ENCODE measurements at places on chromosomes 7 and 10.
A peak's percentile ranks its signal among the peaks of the same experiment; 100 is the strongest.

DNA sequence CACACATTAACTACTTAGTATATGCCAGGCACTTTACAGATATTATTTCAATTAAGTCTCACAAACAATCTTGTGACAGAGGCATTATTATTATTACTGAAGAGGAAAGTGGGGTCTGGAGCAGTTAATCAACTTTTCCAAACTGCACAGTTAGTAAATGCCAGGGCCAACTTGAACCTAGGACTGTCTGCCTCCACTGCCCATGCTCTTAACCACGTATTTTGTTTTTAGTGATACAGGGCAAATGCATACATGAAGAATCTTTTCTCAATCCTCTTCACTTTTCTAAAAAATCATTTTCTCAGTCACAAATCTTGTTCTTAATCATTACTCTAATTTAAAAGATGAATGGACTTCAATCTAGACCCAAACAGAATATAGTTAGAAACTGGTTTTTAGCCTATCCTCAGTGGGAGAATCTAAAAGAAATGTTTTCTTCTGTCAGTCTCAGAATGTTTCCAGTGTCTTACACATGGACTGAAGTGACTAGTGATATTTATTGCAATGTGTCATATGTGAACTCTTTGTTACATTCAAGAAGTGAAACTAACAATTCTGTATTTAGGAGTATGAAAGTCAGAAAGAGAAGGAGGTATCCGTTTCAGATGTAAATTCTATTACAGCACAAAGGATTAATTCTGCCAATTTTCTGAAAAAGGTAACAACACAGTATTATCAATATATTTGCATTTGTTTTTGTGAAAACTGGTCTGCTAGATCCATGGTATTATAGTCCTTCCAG, 55.5 kb upstream of the CCNJ start:
- no peak for DNase-seq

DNA sequence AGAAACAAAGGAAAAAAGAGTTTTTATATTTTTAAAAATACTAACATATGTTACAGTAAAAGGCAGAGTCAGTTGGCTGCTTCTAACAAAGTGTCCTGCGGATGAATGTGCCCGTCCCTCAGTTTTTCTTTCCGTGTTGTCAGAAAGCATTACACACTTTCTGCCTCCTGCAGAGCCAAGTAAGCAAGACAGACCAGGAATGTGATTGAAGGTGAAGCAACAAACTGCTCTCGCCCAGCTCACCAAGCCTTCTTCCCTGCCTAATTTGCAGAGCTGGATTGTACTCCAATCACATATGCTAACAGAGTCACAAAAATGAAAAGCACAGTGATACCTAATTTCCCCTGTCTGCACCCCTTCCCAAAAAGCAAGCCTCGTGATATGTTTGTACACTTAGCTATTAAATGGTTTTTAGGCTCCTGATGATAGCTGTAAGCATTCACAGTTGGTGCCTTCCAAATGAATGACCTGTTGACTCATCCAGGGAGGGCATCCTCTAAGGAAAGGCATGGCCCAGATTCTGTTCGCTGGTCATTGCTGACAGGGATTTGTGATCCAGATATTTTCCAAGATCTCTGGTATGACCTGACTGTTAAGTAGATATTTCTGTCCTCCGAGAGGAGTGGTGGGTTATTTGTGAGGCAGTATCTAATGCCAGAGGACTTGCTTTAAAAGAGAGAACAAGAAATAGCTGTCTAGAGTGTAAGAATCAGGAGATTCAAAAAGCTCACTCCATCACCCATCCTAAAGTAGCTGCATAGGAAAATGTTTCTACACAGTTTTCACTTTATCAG, 187.3 kb upstream of the PLXDC2 start:
- DNase-seq, result no peak

DNA sequence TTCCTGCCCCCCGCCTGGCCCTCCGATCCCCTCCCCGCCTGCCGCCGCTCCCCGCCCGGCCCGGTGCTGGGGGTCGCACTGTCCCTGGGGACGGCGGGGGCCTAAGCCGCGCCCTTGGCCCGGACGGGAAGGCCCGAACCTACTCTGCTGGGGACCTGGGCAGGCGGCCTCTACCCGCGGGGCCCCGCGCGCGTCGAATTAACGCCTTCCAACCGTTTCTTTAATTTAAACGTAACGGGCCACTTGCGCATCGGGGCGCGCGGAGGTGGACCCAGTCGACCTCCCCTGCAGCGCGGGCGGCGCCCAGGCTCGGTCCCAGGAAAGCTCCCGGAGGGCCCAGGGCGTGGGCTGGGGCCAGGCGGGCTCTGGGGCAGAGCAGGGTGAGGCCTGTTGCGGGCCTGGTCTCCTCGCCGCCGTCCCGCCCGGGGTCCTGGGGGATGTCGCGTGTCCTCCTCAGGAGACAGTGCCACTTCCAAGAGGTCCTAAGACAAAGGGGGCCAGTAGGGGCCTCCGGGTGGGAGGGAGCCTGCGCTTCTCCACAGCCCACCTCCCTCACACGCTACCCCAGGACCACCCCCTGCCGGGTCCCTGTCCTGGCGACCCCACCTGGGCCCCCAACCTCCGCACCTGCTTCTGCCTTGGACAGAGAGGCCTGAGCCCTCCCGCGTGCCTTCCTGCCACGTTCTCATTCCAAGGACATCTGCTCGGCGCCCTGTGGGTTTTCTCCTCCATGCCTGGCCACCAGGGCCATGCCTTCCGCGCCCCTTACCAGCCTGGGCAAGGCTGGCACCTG, 658 bp upstream of the PTPRN2 start:
- DNase-seq, result no peak

GRCh38 chr7:73451780-73452398, 18.3 kb downstream of the FZD9 start:
- DNase-seq, result no peak

DNA sequence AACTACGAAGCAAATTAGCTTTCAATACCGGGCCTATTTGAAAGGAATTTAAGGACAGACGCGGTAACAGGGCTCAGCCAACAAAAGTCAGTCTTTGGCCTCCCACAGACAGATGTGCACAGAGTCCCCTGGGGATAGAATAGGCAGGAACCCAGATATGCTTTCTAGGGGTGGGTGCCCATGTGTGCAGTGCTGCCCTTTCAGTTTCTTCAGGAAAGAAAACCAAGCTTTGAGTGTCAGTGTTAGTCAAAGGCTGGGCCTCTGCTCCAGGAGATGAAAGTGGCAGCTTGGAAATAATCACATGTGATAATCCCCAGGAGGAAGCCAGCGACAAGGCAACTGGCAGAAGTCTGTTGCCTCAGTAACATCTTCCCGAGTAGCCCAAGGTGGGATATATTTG, 43.8 kb upstream of the CSTF2T start:
- no peak for DNase-seq

- DNase-seq, result peak; percentile 76
Observed at GRCh38 chr7:76201732-76202665, at the start of gene SRRM3. SRRM3 (plus strand) TSS chr7:76201896; CDS start chr7:76235067, 33,171 bp downstream.

DNA sequence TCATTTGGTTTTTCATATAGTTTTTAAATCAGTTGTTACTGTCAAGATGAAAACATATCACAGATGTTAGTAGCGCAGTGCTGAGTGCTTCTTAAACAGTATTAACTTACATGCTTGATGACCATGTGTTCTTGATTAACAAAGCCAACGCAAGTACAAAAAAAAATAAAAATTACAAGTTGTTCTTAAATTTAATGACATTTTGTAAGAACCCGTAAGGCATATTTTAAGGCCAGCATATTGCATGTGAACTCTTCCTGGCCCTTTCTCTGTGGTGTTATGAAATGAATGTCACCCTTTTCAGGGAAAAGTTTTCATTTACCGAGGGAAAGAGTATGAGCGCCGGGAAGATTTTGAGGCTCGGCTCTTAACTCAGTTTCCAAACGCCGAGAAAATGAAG, 140.4 kb upstream of the NPS start:
- no peak for DNase-seq

- DNase-seq, result no peak
Observed at GRCh38 chr7:142709921-142710320, 39.4 kb upstream of the PRSS1 start.

DNA sequence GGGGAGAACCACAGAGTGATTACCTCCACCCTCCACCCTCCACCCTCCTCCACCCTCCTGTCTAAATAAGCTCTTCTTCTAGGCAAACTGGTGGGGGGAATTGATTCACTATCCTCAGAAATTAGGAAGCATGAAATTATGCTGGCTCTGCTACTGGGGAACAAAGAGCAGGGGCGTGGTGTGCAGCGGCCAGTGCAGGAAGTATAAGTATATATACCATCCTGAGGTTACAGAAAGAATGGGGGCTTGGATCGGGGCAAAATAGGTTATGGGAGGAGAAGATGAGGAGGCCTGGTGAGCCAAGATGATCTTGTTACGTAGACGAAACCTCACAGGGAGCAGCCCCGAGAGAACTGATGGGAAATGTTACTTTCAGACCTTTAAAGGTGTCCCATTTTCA, 49.1 kb downstream of the SYPL1 start:
- no peak for DNase-seq

GRCh38 chr7:154842591-154842990, 160.3 kb downstream of the PAXIP1 start:
- no peak for DNase-seq

DNA sequence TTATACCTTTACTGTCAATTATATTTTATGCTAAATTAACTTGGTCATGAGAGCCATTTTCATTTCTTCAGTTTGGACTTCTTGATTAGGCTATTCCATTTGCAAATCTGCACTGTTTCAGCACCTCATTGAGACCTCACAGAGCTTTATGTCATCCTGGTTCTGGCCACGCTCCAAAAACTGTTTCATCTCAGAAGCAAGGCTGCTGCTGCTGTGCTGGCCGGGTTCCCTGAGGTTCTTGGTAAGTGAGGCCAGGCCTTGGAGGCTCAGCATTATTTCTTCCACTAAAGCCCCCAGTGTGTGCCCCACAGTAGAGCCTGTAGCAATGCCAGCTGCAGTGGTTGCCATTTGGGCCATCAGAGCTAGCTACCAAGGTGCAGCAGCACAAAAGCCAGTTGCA, 7.8 kb upstream of the ZNF485 start:
- no peak for DNase-seq

GRCh38 chr10:95445837-95446486, 115.2 kb downstream of the SORBS1 start:
- no peak for DNase-seq

GRCh38 chr10:77072836-77073662, 564.6 kb downstream of the KCNMA1 start:
- no peak for DNase-seq

GRCh38 chr10:11243425-11244222, 226.0 kb downstream of the CELF2 start:
- no peak for DNase-seq

- no peak for DNase-seq
Observed at GRCh38 chr7:26948617-26949118, 84.3 kb upstream of the SKAP2 start.

GRCh38 chr10:80493522-80494051, 39.5 kb downstream of the TSPAN14 start:
- no peak for DNase-seq

DNA sequence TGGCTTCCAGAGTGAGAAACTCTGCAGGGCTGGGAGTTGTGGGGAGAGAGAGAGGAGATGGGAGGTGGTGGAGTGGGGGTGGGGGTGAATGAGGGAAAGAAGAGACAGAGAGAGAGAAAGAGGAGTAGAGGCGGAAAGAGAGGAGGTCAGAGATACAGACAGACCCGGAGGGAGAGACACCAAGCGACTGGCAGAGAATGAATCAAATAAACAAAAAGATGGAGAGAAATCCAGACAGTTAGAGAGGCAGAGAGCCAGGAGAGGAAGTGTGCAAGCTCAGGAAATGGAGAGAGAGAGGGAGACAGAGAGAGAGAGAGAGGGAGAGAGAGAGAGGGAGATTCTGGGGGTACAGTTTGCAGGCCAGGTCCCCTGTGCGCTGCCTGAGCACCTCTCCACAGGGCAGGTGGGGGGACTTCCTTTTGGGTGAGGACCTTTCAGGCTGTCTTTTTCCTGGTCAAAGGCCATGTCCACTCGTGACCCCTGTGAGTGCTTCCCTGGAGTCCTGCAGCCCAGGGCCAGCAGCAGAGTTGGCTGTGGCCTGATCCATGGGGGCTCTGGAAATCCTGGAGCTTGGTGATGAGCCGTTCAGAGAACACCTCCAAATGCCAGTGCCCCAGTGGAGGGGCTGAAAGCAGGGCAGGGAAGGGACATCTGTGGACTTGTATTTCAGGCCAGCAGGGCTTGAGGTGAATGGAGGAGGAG, 25.0 kb upstream of the PCBD1 start:
- DNase-seq, result no peak

DNA sequence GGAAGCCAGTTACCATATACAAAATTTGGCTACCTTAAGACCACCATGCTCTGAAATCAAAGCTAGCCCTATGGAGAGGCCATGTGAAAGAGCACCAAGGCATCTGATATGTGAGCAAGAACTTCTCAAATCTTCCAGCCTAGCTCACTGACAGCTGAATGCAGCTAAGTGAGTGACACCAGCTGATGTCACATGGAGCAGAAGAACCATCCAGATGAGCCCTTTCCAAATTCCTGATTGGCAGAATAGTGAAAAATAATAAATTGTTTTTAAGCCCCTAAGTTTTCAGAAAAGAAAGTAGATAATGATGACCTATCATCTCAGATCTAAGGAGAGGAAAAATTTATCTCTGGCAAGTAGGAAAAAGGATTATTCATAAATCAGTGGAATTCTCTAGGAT, 85.6 kb downstream of the CRTAC1 start:
- no peak for DNase-seq

DNA sequence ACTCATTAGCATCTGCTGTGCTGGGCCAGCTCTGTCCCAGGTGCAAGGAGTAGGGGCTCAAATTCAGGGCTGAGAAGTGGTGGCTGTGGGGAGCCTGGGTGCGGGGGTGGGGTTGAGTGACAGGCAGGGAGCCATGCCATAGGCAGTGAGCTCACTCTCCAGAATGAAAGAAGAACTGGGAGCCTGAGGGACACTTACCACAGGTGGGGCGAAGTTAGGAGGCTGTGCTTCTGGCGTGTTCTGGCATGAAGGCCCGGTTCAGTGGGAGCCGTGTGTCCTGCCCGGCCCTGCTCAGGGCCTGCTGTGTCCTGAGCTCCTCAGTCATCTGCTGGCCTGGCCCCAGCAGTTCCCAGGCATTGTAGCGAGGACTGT, 62.5 kb downstream of the MKI67 start:
- no peak for DNase-seq

DNA sequence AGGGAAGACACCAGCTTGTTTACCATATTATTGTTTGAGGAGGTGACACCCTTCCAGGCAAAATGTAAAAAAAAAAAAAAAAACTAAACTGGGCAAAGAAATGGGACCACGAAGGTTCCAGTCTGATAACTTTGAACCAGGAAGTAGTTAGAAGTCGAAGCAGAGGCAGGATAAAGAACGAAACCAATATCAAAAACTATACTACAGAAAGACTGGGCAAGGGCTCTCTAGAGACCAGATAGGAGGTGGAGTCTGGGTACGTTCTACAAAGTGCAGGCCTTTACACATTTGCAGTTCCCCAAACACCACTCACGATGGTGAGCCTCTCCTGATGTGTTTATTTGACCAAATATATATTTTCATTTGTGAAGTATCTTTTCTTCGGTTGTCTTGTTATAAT, 125.7 kb upstream of the CDK1 start:
- DNase-seq, result no peak
